Lung (tissue), 17 donors: ENCODE measurements at places on chromosomes 1 and 21.
A peak's percentile ranks its signal among the peaks of the same experiment; 100 is the strongest.

- DNase-seq: no peak
Observed at GRCh38 chr1:17425806-17426600, 13.5 kb downstream of the RCC2 start.

DNA sequence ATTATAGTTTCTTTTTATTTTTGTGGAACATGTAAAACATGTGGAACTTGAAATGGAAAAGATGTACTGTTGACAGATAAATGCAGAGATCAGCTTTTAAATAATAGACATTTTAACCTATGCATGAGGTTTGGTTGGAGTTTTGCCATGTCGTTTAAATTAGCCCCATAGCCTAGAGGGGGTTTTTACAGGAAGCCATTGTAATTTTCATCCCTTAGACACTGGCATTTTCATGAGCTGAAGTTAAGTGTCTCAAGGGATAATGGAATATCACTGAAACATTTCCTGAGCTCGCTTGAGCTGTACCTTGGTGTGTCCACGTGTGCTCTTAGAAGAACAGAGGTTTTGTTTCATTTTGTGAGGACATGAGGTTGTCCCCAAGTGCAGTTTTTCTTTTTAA lies 54.2 kb downstream of the HMCN1 start:
- no peak for DNase-seq

GRCh38 chr1:45325851-45326506 lies 716 bp upstream of the HPDL start:
- DNase-seq: peak; percentile 70

- peak; percentile 86 for DNase-seq
Observed at GRCh38 chr1:43270421-43271095, 775 bp downstream of the TMEM125 start.

- no peak for DNase-seq
Observed at GRCh38 chr1:219352961-219353651, 179.4 kb downstream of the LYPLAL1 start.

DNA sequence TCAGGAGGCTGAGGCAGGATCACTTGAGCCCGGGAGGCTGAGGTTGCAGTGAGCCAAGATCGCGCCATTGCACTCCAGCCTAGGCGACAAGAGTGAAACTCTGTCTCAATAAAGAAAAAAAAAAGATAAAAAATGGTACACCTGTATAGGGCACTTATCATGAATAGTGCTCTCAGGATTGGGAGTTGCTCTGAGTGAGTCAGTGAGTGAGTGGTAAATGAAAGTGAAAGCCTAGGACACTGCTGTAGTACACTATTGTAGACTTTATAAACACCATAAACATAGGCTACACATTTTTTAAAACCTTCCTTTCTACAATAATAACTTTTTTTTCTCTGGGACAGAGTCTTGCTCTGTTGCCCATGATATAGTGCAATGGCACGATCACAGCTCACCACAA lies 16.8 kb downstream of the PHTF1 start:
- no peak for DNase-seq

- DNase-seq: peak; percentile 55
Observed at GRCh38 chr1:172002725-172003345, 161.5 kb downstream of the DNM3 start.

GRCh38 chr1:180181996-180182642 lies 27.4 kb downstream of the QSOX1 start:
- no peak for DNase-seq

DNA sequence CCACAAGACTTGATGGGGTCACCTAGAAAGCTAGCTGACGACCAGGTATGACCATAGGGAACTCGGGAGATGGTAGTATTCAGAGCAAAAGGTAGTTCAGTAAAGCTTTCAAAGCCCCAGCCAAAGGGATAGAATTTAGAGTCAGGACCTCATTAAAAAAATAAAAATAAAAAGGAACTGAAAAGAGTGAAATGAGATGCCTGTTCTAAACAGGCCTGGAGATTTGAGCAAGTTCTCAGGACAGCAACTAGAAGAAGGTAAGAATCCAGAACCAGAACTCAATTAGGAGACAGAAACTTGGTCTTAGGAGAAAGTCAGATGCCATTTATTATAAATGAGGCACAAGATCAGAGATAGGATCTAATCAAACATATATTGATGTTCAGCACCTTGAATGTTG lies 265.5 kb upstream of the CACYBP start:
- DNase-seq: no peak

DNA sequence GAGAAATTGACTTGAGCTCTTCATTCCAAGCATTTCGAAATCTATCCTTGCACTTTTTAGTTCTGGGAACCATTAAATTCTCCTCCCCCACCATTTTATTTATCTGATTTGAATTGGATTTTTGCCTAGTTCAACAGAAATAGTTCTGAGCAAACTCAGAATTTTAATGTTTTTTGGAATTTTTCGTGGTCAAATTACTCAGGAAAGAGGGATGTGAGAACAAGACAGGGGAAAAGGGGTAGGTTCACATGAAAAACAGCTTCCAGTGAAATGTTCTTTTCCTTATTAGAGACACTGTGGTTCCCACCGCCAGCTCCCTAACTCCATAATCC lies 5.7 kb upstream of the ZNF697 start:
- DNase-seq: peak; percentile 79

DNA sequence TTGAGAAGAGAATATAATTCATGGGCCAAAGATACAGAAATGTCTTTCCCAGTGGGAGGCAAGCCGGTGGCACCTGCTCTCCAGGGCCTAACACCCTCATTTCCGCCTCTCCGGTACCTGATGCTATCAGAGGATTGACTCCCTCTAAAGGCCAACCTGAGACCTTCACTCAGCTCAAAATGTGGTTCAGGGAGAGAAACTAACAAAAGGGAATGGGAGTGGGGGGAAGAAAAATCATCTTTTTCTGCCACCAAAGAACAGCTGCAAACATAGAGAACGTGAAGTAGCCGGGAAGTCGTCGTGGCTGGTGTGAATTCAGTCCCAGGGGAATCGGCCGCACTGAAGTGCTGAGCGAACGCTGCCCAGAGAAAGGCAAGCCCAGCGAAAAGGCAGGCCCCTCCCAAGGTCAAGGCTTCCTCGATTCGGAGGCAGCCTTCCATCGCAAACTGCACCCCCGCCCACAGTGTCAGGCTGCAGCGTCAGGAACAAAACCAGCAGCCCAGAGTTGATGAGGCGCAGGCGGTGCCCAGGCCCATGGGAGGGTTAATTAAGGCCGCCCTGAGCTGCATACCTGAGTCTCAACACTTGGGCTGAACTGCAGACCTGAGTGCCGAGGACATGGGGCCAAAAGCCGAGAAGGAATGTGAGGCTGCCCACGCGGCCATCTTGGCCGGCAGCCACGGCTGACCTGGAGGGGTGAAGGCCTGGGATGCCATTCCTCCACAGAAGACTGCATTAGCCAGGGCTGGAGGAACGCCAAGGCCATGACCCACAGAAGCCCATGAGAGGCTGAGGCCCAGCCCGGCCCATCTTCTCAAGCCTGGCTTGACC lies 160.2 kb downstream of the PSMG1 start:
- peak; percentile 63 for DNase-seq

DNA sequence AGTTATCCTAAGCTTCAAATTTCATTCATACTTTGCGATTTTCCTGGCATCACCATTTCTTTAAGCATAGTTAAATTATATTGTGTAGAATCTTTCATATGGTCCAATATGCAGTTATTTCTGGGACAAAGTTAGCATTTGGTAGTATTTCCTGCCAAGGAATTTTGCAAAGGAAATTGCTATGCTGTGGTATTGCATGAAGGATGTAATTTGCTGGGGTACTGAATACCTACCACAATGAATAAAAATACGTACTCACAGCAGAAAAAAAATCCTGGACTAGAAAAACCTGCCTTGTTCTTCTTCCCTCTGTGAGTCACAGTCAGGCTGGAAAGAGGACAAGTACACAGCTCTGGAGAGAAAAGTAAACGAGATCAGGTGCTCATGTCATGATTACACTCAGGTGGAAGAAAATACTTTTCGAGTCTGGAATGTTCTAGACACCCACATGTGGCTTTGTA lies 241.2 kb downstream of the PTBP2 start:
- peak; percentile 12 for DNase-seq

DNA sequence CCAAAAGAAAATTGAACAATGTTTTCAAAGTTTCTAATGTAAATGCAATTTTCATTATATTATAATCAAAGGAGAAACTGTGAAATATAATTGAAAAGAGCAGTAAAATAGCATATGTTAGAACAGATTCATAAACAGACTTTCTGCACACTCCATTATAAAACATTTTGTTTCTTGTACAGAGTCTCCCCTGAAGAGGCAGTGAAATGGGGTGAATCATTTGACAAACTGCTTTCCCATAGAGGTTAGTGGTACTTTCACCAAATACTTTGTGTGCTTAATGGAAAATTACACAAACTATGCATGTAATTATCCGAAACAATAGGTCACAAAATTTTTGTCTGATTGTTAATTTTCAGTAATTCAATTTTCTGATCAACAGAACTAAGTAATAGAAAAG lies 1.9 kb downstream of the RGS18 start:
- DNase-seq: no peak

DNA sequence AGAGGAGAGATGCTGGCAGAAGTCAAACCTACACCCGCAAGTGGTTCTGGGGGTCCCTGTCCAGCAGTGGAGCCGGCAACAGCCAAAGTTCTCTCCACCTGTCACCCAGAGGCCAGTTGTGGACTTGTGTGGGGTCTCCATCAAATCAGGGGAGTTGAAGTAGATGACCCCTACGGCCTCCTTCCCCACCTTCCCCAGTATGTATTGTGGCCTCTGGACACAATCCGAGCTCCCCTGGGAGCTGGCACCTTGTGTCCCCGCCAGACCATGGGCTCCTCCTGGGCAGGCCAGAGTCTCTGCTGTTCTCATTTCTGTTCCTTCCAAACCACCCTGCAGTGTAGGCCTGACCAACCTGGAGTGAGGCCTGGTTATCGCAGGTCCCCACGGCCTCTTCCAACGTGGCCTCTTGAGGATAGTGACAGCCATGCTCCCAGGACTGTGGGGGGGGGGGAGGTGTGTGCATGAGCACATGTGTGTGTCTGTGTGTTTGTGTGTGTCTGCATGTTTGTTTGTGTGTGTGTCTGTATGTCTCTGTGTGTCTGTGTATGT lies 246.4 kb downstream of the MATN1 start:
- no peak for DNase-seq

DNA sequence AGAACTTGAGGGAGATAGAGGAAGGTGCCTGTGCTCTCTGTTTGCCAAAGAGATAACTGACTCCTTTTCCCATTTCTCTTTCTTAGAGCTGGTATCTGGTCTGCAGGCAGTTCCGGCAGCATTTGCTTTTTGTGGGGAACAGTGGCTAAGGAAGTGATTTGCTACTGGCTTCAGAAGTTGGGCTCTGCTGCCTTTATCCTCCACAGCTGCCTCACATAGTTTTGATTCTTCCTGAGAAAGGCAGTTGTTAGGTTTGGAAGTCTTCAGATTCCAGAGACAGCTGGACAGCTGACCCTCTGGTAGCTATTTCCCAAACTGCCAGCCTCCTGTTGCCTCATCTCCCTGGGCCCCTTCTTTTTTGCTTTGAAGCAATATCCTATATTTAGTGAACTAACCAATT lies 62.6 kb upstream of the MACF1 start:
- peak; percentile 86 for DNase-seq

GRCh38 chr1:118948846-118949245 lies 39.3 kb downstream of the TBX15 start:
- peak; percentile 27 for DNase-seq

- DNase-seq: no peak
Observed at GRCh38 chr1:203269654-203270020, 35.7 kb upstream of the BTG2 start.

GRCh38 chr1:173383351-173383750 lies 93.8 kb upstream of the PRDX6 start:
- DNase-seq: no peak

GRCh38 chr1:211910913-211911485 lies 80.4 kb upstream of the LPGAT1 start:
- DNase-seq: no peak

DNA sequence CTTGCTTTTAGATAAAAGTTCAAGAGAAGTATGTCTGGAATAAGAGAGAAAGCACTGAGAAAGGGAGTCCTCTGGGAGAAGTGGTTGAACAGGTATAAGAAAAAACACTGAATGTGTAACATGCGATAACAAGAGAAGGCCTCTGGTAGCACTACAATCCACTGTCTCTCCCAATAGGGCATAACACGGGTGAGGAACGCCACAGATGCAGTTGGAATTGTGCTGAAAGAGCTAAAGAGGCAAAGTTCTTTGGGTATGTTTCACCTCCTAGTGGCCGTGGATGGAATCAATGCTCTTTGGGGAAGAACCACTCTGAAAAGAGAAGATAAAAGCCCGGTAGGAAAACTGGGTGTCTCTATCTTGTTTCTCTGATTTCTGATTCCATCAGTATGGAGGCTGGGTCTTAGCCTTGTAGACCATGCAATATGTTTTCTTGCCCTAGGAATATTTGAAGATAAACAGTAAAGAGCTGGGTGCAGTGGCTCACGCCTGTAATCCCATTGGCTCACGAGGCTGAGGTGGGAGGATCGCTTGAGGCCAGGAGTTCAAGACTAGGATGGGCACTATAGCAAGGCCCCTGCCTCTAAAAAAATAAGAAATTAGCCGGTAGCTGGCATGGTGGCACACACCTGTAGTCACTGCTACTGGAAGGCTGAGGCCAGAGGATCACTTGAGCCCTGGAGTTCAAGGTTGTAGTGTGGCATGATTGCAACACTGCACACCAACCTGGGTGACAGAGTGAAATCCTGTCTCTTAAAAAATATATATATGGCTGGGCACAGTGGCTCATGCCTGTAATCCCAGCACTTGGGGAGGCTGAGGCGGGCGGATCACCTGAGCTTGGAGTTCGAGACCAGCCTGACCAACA lies 40.4 kb downstream of the DAP3 start:
- peak; percentile 76 for DNase-seq

DNA sequence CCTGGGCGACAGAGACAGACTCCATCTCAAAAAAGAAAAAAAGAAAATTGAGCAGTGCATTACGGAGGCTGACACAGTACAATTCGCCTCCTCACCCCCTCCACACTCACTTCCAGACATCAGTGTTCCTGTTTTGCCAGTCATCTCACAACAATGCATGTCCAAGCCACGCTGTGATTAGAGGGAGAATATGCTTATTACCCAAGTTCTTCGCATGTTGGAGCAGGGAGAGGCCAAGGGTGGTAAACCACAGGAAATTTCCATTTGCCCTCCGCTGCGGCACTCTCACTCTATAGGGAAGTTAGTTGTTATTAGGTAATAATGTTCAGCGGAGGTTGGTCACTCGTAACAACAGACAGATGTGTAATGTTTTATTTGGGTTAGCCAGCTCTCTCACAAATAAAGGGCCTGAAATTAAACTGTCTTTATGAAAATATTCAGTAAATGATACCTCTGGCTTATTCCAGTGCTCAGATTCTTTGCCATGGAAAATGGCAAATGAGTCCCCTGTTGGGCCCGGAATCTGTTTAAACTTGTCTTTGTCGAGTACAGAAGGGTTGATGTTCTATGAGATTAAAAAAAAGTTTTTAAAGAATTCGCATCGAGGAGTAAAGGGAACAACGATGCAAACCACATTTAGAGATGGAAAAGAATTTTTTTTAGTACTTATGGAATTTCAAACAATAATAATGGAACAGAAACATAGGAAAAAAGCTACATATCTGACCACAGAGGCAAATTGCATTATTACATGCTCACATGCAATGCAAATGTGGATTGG lies 33.1 kb downstream of the KCNJ15 start:
- DNase-seq: no peak
